Stimulated activated naive CD8-positive, alpha-beta T cell treated with anti-CD3 and anti-CD28 coated beads, Interleukin-15, amount 100 ng/mL, for 72 hours (primary cell): ENCODE measurements at places on chromosomes 2 and 18.

GRCh38 chr2:21837168-21837960, 713.6 kb downstream of the TDRD15 start:
- DNase-seq = no peak

GRCh38 chr2:99181624-99182000, 628 bp downstream of the MRPL30 start:
- no peak for DNase-seq

DNA sequence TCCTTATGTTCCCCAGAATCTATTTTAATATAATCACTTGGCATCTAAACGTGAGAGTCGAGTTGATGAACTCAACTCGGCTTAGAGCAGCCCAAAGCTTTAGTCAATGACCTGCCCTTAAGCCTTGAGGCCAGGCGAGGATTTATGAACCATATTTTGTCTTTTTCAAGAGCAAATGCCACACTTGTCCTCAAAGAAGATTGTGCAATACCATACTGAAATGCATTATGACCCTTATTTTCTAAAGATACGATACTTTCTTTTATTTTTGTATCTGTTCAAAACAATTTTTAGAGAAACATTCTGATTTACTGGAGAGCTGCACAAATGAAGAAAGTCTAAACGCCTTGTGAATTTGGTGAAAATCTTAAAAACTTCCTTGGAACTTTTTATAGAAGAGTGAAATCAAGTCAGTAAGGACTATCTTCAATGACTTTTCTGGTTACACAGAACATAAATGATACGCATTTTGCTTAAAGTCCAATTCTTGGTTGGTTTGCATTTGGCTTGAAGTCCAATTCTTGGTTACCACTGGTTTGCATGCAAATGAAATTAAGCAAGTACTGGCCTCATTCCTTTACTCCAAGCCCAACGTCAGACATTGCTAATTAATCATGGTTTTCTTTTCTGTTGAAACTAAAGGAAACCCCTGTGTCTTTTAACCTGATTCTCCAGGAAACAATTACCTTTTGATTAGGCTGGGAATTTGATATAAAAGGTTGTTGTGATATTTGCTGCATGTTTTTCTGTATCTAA, 105.8 kb upstream of the CAVIN2 start:
- no peak for DNase-seq

GRCh38 chr2:118657466-118657865, 190.0 kb downstream of the EN1 start:
- no peak for DNase-seq

DNA sequence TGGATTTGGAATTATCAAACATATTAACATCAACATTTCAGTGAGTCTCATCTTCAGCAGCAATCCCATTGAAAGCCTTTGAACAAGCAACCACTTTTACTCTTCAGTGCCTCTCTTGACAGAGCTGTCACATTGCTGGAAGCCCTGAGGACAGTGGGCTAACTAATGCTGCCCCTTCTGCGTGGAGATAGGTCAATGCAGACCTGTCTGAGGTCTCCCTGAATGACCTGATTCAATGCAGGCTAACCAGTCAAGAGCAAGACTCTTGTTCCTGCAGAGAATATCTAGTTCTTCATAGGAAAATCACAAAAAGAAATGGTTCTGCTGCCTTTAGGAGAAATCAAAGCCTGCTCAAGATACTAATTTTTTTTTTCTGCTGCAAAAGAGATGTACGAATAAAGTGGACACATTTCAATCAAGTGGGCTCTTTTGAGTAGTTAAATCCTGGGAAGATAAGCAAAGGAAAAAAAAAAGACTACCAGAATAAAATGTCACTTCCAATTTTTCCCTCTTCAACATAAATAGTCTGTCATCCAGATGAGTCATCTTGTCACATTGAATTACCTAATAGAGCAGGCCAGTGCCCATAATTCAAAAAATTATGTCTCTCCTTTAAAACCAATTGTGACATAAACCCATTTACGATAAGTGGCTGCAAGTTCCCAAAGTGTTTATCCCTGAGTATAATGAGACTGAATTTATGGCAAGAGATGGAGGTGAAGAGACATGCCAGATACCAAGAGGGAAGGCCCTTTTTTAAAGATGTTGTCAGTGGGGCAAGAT, 1269.0 kb upstream of the DDX18 start:
- no peak for DNase-seq

DNA sequence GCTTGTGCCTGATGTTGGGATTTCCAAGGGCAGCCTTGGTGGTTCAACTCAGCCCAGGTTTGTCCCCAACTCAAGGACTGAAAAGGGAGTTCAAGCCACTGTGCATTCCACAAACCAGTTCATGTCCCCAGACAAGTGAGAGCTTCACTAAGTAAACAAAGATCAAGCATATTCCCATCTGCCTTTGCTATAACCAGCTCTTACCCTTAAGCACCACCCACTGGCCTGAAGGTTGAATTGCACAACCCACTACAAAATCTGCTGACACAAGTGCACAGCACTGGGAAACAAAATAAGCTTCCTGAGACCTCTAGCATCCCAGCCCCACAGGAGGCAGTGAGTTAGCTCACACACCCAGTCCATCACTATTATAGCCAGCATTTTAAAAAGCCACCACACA, 516.7 kb downstream of the NR4A2 start:
- no peak for DNase-seq

DNA sequence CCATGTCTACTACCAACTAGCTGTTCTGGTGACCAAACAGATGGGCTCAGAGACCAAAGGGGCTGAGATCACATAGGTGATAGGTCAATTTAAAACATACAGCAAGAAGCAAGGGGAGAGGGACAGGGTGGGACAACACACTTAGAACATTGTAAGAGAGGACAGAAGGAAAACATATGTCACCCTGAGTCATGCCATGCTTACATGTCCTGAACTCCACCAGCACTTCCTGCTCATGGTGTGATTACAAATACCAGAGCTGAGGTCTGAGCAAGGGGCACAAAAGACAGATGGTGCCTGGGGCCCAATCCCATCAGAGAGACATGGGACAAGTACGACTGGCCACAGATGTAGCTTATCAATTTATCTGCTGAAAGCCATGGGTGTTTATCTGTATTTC, 28.7 kb upstream of the GALNT14 start:
- DNase-seq = no peak
